T-helper 1 cell (primary cell): ENCODE measurements at places on chromosomes 3 and 15.

GRCh38 chr15:65339416-65339815 is 34.9 kb downstream of the RNU5B-1 start:
- DNase-seq: no peak

GRCh38 chr3:143445118-143445517 is 325.5 kb downstream of the CHST2 start:
- no peak for DNase-seq

DNA sequence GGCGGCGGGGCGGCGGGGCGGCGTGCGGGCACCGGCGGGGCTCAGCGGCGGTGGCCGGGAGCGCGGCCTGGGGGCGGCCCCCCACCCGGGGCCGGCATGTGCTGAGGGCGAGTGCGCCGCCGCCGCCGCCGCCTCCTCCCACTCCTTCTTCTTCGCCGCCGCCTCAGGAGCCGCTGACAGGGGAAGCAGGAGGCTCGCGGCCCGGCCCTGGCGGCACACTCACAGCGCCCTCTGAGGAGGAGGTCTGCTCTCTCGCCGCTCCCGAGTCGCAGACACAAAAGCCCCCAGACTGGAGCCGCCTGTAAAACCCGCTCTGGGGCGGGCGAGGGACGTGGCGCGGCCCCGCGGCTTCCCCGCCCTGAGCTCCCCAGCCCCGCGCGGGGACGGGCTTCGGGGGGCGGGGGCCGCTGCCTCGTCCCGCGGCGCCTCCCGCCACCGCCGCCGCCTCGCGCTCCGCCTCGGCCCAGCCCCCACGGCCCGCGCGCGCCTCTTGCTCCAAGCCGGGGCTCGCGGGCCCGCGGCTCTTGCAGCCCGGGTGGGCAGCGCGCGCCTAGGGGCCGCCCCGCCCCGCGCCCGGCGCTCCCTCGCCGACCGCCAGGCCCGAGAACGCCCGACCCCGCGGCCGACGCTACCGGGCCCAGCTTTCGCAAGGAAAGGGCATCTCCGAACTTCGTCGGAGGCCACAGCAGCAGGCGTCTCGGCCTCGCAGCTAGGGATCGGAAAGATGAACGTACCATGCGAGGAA is at the start of gene PYGO1:
Gene PYGO1 (minus strand): TSS at position 276 of the 745 bp plus-strand sequence. CDS start 462 bp downstream, outside the sequence.
- peak; percentile 1 for DNase-seq

DNA sequence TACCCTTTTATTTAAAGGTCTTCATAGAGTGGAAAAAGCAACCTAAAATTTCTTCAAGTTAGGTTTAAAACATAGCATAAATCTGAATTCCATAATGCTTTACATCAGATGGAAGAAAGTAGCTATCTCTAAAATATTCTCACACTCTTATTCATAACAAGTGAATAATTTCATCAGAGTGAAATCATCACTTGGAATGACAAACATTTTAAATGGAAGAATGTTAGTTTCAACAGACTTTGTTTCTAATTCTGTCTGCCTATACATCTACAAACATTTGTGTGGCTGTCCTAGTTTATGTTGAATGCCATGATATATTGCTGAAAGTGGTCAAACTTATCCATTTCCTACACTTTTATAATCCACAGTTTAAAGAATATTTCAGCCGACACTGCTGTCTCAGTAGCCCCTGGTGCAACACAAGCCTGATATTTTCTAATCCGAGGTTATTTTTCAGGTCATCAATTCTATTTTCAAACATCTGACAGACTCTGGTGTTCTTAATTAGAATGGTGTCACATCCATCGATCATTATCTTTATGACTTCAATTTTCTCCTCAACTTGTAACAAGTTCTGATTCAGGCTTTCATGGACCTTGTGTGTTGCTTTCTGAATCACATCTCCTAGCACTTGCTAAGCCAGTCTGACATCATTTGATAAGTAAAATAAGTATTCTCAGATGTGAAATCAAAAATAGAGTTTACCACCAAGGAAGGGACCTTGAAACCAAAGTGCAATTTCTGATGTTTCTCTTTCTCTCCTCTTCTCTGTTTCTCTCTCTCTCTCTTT is 17.1 kb upstream of the CNTN3 start:
- no peak for DNase-seq

GRCh38 chr15:75902129-75902557 is 1.5 kb upstream of the FBXO22 start:
- DNase-seq: no peak
